ENCODE measurements at places on chromosomes 7 and 10. TPM values are rescaled to one million over a fixed set of nuclear protein-coding genes. Genes with fewer than 3 reads are reported as not detected.

The RNF32 gene
- total RNA-seq: 1.7 TPM

DNA sequence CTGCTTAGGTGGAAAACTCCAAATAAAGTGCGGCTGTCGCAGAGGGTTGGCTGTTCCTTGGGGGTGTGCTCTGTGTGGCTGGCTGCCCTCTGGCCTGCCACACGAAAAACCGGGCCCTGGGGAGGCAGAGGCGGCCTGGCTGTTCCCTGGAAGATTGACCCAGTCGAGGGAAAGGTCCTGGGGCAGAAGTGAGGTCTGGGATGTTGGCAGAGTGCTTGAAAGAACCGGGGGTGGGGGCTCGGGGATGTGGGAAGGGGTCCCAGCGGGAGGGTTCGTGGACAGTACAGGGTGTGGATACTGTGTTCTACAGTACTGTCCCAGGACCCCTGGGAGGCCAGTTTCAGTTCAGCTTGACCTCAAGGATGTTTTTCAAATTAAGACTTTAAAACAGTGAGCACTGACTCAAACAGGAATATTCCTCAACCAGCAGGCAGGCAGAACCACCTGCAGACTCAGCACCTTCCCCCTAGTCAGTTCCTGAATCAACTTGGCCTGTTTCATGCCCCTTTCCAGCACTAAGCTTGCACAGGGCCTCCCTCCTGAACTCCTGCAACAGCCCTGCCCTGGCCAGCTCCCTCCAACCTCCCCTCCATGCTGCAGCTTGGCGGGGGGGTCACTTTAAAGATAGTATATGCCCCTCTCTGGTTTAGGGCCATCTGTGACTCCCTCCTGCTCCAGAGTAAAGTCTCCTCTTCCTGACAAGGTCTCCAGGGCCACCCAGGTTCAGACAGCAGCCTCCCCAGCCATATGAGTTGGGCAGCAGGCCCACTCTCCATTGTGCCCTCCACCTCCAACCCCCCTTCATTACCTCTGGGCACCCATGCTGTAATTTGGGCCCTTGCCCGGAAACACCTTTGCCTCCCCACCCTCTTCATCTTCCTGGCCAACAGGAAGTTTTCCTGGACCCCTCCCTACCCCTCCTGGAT lies 3.2 kb upstream of the ATP6V1F start:
- no peak overlapping the region for H3K27ac ChIP-seq
- no peak overlapping the region for H3K4me3 ChIP-seq
- H3K4me1 ChIP-seq: peaks cover 16% of the 10 kb centered on the region
- peaks cover 3% of the 10 kb centered on the region for H3K36me3 ChIP-seq

DNA sequence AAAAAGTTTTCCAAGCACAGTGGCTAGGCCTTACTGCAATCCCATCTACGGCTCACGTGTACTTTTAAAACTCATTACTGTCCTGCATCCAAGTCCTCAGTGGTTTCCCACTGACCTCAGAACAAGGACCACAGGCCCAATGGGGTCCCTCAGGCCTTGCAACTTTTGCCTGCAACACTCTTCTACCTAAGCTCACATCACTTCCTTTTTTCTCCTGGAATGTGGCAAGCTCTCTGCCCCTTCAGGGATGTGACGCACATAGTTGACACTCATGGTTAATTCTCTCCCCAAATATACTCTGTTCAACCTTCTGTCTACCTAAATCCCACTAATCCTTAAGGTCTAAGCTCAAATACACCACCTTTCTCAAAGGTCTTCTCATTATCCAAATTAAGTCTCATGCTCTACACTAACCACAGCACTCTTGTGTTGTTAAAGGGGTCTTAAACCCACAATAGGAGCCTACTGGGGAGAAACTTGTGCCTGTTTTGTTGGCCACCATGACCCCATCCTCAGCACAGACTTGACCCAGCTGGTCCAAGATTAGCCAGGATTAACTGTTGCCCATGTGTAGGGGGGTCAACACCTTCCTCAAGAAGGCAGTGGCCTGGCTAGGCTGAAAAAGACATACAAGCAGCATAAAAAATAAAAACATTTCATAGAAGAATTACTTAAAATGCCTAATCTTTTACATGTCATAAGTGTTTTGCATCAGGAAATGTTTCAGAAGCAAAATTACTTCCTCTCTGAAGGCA lies 15.2 kb downstream of the HNRNPF start:
- no peaks in the 10 kb centered on the region for H3K27me3 ChIP-seq
- peak overlapping the region; percentile 60 for H3K4me3 ChIP-seq
- H3K4me1 ChIP-seq: peaks cover 65% of the 10 kb centered on the region
- DNase-seq: no peak

DNA sequence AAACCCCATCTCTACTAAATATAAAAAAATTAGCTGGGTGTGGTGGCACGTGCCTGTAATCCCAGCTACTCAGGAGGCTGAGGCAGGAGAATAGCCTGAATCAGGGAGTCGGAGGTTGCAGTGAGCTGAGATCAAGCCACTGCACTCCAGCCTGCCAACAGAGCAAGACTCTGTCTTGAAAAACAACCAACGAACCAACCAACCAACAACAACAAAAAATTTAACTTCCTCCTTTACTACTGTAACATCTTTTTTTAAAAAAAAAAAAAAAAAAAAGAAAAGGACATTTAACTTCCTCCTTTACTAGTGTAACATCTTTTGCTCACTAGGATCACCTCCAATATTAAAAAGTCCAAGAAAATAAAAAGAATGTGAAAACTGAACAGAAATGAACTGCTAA lies 92.3 kb upstream of the TMEM168 start:
- H3K36me3 ChIP-seq: peaks cover 13% of the 10 kb centered on the region
- no peaks in the 10 kb centered on the region for H3K27me3 ChIP-seq
- no peak for DNase-seq
- no peak overlapping the region for H3K4me3 ChIP-seq
- peaks cover 14% of the 10 kb centered on the region for H3K4me1 ChIP-seq
- H3K27ac ChIP-seq: no peak overlapping the region

The ZNF107 gene
- total RNA-seq: 13.0 TPM

DNA sequence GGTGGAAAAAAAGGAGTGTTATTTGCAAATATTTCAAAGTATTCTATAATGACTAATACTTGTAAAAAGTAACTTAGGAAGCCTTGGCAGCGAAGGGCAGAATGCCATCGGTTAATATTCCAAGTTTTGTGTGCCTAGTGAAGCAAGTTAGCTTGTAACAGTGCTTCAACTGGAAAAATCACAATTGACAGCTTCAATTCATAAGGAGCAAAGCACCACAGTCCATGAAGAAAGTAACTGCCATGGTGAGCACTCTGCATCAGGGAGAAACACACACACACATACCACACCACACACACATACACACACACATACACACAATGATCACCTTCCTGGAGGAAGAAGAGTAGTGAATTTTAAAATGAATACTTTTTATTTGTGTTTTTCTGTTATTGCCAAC lies 298.3 kb downstream of the CNTNAP2 start:
- H3K4me1 ChIP-seq: no peaks in the 10 kb centered on the region
- H3K4me3 ChIP-seq: no peak overlapping the region
- no peaks in the 10 kb centered on the region for H3K36me3 ChIP-seq
- H3K27ac ChIP-seq: no peak overlapping the region
- no peak for DNase-seq

DNA sequence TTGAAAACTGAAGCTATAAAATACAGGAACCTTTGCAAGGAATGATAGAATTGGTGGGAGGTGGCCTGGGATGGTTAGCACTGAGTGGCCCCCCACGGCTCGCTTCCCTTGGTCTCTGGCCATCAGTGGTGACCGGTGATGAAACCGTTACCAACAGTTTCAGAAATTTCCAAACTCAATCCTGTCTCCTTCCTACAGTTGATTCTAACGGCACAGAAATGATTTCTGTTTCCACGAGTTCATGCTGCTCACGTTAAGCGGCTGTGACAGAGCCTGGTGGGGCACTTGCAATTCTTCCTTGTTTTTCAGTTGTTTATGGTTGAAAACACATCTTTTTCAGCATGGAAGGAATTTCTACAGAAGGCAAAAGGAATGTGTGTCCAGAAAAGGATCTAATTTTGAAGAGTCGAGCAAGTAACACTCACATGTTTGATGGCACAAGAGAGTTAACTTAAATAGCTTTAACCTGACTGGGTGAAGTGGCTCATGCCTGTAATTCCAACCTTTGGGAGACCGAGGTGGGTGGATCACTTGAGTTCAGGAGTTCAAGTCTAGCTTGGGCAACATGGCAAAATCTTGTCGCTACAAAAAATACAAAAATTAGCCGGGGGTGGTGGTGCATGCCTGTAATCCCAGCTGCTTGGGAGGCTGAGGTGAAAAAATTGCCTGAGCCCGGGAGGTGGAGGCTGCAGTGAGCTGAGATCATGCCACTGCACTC lies 100.1 kb downstream of the DNAJB6 start:
- H3K4me3 ChIP-seq: no peak overlapping the region
- no peaks in the 10 kb centered on the region for H3K27me3 ChIP-seq
- peaks cover 12% of the 10 kb centered on the region for H3K4me1 ChIP-seq
- H3K36me3 ChIP-seq: no peaks in the 10 kb centered on the region

The ZC3HAV1L gene
- total RNA-seq: 6.9 TPM

DNA sequence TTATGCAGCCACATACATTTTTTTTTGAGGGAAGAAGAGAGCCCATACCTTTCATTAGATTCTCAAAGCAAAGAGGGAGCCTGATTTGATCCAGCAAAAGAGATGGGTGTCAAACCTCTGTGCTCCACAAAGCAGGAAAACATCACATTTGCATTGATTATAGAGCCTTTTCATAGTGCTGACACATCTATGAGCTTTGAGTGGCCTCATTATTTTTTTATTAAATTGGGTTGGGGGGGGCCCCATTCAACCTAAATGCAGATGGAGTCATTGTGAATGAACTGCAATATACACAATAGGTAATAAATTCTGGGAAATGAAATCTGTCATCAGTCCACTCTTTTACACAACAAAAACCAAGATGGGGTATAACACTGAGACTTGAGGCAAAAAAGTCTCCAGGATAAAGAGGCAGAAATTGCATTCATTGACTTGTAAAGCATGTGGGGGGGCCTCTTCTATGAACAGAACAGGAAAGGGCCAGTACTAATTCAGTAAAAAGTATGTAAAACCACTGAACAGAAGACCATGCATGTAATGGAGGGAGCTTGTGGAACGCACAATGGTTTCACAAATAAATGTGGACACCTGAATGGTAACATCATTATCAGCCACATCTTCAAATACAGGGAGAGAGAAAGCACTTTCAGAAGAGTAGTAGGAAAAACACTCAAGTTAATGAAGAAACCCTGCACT lies 17.7 kb upstream of the ASB4 start:
- no peak overlapping the region for H3K27ac ChIP-seq
- no peak overlapping the region for H3K4me3 ChIP-seq
- no peaks in the 10 kb centered on the region for H3K36me3 ChIP-seq
- no peak for DNase-seq
- no peaks in the 10 kb centered on the region for H3K4me1 ChIP-seq

- no peaks in the 10 kb centered on the region for H3K4me1 ChIP-seq
- H3K4me3 ChIP-seq: no peak overlapping the region
- H3K27me3 ChIP-seq: no peaks in the 10 kb centered on the region
- DNase-seq: no peak
- H3K36me3 ChIP-seq: no peaks in the 10 kb centered on the region
Observed at GRCh38 chr10:105243381-105243780, 602.3 kb downstream of the SORCS3 start.

DNA sequence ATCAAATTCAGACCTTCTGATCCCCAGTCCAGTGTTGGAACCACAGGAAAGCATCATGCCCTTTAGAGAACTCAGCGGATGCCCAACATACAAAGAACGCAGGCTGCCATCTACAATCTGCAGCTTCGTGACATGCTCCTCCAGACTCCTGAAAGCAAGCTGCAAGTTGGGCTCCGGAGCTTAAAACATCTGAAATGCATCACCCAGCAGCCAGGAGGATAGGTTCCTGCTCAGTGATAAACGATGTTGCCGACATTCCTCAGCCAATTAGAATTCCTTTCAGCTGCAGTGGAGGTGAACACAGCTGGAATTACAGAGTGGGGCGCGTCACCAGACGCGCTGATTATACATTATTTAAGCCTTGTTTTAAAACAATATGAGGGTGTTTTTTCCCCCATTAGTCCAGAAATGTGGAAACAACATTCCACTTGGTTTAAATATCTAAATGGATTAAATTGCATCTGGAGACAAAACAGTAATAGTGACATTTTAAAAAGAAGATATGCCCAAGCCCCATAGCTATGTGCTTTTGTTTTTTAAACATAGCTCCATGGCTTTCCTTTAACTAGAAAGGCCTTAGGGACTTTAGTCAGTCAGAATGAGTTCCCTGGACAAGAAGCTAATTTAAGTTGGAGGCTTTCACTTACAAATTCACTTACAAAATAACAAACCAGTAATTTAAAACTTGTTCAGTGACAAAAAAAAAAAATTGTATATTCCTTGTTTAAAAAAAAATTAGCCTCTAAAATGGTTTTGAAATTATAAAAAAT lies 6.3 kb downstream of the SMURF1 start:
- no peak for DNase-seq
- H3K4me1 ChIP-seq: peaks cover 45% of the 10 kb centered on the region
- H3K27ac ChIP-seq: no peak overlapping the region

The MLXIPL gene
- not detected for total RNA-seq

- no peak overlapping the region for H3K4me3 ChIP-seq
- H3K27ac ChIP-seq: no peak overlapping the region
- H3K27me3 ChIP-seq: peaks cover 27% of the 10 kb centered on the region
- H3K36me3 ChIP-seq: no peaks in the 10 kb centered on the region
- H3K4me1 ChIP-seq: peaks cover 4% of the 10 kb centered on the region
Observed at GRCh38 chr10:71581376-71581775, 138.2 kb downstream of the C10orf105 start.

The SNCG gene
- total RNA-seq: not detected

The NEBL gene
- total RNA-seq: not detected

The INHBA gene
- not detected for total RNA-seq

DNA sequence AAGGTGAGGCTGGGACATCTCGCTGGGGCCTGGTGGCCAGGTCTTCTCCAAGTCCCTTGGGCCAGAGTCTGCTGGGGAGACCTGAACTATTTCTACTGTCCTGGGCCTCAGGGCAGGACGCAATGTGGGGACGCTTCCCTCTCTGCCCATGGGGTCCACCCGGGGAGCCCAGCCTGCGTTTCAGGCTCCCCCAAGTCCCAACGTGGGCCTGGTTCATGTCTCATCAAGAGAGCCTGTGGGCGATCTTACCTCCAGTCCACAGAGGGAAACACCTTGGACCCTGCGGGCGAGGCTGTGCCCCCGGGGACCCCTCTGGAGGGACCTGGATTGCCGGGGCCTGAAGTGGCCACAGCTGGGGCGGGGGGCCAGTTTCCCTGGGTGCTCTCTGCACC lies 91.7 kb downstream of the DNAJB6 start:
- H3K4me3 ChIP-seq: no peak overlapping the region
- H3K27me3 ChIP-seq: no peaks in the 10 kb centered on the region
- DNase-seq: no peak
- no peak overlapping the region for H3K27ac ChIP-seq
- peaks cover 13% of the 10 kb centered on the region for H3K4me1 ChIP-seq
